ENCODE measurements at places on chromosomes 11 and 22.

- no peak for ATAC-seq
Observed at GRCh38 chr11:122304973-122305372, 189.0 kb upstream of the BLID start.

DNA sequence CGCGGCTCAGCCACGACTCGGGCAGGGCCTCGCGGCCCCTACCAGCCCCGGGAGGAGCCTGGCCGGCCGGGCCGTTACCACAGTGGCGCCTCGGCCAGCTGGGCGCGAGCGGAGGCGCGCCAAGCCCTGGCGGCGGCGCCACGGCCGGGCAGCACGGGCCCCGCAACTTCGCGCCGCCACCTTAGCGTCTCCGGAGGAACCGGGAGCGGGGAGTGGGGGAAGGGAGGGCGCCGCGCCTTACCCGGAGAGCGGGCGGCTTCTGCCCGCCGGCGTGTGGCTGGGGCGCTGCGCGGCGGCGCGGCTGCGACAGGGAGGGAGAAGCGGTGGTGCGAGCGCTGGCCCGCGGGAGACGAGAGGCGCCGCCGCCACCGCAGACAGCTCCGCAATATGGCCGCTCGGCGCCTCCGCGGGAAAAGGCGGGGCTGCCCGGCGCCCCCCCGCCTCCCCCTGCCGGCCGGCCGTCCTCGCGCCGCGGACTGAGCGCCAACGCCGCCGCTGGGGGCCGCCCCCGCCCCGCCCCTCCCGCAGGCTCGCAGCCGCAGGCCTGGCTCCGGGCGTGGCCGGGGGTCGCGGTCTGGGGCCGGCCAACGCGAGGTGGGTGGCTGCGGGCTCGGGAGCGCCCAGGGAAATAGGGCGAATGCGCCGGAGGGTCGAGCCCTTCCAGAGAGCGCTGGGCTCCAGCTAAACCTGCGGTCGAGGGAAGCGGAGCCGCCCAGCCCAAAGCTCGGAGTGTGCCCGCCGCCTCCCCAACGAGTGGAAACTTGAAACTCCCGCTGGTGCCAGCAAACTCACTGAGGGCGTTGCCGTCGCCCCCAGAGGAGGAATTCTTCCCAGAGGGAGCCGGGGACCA, at the start of gene RDX:
TSS of gene RDX (minus strand) at position 389 of the 850 bp plus-strand sequence. CDS start 16,922 bp downstream, outside the sequence.
- peak; percentile 92 for ATAC-seq

DNA sequence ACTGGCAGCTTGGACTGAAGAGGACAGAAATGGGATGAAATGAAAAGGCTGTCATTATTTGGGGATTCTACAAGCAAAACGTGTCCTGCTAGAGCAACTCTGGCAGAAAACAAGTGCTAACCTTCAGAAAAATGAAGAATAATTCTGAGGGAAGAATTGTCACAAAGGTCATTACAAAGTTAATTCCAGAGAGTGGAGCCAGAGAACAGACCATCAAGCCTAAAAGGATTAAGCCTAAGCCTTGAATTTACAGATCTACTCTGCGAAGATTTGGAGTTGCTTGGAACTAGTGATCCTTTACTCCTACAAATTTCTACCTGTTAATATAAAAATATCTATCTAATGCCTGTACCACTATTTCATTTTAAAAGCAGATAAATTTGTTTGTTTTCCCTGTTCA, 1077.3 kb upstream of the CNTN5 start:
- no peak for ATAC-seq

GRCh38 chr22:19605508-19606331, 81.5 kb upstream of the CLDN5 start:
- no peak for ATAC-seq

GRCh38 chr11:22733475-22734248, 67.3 kb downstream of the GAS2 start:
- no peak for ATAC-seq

DNA sequence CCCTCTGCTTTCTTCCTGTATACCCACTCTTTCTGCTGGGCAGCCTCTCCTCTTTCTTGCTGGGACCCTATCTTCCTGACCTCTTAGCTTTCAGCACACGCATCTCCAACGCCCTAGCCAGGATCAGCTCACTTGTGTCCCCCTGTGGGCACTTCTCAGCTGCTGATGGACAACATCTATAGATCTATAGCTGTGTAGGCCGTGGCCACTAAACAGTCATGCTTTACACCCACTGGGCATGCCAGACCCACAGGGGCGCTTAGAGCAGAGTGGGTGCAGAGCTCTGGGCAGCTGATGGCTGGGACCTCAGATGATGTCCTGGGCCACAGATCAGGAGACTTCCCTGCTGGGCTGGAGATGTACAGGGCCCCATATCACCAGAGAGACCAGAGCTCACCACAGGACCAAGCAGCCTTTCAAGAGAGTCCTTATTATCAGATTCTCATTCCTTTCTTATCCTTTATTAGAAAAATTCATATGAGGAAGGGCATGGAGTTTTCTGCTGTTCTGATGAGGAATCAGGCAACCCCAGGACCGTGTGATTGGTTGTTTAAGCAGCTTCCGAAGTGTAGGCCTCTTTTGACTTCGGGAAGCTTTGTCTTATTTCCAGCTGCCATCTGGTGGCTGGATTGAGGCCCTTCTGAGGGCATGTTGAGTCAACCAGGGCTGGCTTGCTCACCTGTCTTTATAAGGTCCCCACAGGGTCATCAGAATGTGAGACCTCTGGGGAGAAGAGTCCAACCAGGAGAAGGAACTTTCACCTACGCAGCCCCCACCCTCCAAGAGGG, 60.5 kb downstream of the OSBP2 start:
- peak; percentile 75 for ATAC-seq

GRCh38 chr11:100403816-100404215, 283.3 kb upstream of the ARHGAP42 start:
- ATAC-seq = no peak

- ATAC-seq = no peak
Observed at GRCh38 chr22:24265734-24266133, 4.9 kb upstream of the SPECC1L start.

DNA sequence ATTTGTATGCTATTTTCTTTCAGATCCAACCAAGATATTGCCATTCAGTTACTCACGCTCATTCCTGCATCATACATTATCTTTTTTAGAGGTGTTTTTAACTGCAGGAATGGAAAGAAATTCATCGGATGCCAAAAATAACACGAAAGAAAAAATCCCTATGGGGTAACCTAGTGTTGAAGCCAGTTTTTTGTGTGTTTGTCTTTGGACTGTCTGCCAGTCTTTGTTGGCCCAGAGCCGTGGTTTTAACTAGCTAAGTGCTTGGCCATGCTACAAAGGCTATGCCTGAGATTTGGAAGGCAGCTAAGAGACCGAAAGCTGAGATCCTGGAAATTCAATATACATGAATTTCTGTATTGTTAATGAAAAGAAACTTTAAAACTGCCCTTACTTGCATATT, 309.8 kb upstream of the CNTN5 start:
- no peak for ATAC-seq

DNA sequence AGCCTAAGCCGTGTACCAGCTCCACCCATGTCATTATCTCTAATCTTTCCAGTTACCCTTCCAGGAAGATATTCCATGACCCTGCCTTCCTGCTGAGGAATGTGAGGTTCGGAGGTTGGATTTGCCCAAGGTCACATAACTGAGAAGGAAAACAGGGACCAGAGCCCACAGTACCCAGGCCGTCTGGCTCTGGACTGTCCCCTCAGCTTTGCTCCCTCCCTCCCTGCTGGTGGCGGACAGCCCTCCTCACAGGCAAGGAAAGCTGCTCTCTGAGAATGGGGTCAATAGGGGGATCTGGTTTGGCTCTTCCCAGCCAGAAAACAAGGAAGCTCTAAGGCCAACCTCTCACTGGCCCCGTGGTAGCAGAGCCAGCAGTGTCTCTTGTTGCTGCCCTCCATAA, 63.3 kb downstream of the SYN3 start:
- ATAC-seq = no peak

DNA sequence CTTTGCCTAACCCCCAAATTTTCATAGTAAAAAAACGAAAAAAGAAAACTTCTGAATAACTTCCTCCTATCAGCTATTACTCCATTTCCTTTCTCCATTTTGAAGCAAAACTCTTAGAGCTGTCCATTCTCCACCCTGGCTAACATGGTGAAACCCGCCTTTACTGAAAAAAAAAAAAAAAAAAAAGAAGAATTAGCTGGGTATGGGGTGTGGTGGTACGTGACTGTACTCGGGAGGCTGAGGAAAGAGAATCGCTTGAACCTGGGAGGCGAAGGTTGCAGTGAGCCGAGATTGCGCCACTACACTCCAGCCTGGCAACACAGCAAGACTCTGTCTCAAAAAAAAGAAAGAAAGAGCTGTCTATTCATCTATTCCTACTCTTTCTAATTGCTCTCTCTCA, 11.3 kb upstream of the NXF1 start:
- ATAC-seq = no peak

DNA sequence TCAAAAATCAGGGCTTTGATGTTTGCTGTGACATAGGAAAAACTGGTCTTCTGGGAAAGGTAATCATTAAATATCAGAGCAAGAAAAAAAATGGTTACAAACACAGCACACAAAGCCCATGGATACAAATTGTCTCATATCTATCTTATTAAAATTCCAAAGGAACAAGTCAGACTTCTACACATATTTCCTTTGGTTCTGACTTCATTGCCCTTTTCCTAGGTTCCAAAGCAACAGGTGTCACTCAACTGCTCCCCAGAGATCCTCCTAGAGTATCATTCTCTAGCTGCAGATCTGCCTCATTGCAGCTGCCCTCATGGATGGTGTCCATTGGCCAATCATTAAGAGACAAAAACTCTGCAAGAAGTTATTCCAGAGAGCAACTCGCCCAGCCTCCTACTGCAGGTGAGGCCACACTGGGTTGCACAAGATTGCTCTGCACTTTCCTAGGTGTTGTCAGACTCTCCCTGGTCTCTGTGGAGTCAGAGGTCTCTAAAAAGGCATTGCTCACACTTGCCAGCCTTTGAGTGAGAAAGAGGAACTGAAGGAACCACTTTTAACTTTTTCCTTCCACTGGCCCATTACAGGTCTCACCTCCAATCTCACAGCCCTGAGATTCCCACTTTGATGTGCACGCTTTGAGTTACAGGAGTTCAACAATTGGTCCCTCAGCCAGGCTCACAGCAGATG, 5.7 kb downstream of the DRICH1 start:
- no peak for ATAC-seq

- no peak for ATAC-seq
Observed at GRCh38 chr11:119026970-119027369, 3.7 kb downstream of the SLC37A4 start.

DNA sequence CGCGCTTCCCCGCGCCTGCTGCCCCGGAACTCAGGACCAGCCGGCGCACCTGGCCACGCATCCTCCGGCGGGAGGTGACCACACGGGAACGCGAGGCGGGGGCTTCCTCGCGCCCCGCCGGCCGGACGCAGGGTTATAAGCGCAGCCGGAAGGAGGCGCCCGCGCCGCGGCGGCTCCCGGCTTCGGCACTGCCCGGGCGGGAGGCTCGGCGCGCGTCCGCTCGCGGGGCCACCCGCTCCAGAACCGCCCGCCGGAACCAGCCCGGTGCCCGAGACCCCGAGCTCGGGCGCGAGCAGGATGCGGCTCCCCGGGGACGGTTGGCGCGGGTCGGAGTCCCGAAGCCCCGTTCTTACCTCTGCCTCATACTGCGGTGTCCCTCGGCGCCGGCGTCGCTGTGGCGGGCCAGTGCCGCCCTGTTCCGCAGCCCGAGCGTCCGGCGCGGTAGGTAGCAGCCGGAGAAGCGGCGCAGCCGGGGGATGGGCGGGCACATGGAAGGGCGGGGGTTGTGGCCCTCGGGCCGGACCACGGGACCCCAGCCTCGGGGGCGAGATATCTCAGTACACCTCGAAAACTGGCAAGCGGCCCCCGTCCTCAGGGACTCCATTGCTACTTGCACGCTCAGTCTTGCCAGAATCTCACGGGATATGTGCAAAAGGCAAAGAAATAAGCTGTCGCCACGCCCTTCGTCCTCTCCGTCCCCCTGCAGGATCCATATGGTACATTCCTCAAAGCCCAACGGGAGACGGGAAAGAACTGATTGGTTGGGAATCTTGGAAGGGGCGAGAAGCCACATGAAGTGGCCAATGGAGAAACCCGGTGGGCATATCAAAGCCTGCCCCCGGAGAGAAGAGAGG, 23.1 kb downstream of the MICAL3 start:
- ATAC-seq = peak; percentile 86

GRCh38 chr11:31912808-31913207, 101.7 kb upstream of the PAX6 start:
- ATAC-seq = no peak

Data from stimulated activated memory B cell treated with anti-CD40 and anti-IgM and Interleukin-4, amounts not matched to agents 10 μg/mL and 1 μg/mL and 100 μg/mL, for 72 hours (primary cell).